ENCODE measurements at places on chromosomes 6 and 20.

DNA sequence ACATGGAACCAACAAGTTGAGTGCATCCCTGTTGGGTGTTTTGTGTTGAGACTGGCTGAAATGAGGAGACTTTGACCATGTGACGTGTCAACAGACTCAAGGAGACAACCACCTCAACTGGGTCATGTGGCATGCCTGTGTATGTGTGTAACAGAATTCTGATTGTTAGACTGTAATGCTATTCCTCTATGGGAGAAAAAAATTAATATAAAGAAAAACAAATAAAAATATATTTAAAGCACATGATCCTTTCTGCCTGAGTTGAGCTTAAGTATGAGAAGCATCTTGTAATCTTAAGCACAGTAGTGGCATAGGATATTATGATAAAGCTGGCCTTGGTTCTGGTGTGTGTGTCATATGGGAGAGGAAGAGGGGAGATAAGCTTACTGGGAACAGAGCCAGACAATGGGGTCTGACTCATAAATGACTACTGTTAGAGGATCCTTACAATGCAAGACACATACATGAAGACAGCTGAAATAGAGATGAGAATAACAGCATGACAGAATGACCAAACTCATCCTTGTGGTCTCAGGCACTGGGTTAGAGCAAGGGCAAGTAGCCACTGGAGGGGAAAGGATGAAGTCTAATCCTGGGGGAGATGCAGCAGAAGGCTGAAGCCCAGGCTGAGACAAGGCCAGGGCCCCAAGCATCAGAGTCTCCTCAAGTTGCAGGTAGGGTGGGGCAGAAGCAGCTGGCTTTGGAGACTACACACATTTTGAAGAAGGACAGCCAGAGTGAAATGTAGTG lies 9.2 kb downstream of the TP53INP2 start:
- no peak for DNase-seq

DNA sequence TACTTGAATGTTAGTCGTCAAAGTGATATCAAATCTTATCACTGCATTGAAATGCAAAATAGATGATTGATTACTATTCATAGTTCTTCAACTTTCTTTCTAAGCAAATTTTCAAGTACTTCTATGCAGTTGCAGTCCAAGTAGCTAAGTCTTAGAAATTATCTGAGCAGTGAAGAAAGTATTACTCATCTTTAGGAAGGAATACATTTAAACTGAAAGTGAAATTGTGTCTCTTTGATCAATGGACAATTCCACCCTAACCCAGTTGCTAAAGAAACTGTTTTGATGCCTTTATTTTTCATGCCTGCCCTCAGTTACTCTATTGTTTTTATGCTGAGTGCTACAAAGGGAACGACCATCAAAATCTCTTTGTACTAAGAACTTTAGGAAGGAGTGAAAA lies 337.4 kb downstream of the GRIK2 start:
- DNase-seq = no peak

GRCh38 chr6:41274256-41274655 lies 12.2 kb downstream of the TREM1 start:
- no peak for DNase-seq

GRCh38 chr6:144776031-144776819 lies 491.1 kb downstream of the UTRN start:
- DNase-seq = no peak

DNA sequence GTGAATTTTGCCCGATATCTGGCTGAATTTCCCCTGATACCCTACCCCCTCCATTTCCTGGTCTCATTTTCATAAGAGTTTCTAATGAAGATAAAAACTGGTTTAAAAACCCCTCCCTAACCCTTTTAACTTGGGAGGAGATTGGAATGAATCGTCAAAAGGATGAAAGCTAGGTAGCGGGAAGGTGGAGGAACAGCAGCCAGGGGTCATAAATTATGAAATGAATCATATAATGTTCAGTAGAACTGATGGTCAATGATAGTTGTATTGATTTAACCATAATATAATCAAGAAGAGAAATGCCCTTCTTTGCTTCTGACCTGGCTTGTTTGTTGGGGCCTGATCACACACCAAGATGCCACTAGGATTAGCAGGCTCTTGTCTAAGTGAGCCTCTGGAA lies 38.5 kb upstream of the SGK1 start:
- DNase-seq = no peak

Data from hypothalamus (tissue), 51 donors.